ENCODE measurements at places on chromosomes 2 and 18.

DNA sequence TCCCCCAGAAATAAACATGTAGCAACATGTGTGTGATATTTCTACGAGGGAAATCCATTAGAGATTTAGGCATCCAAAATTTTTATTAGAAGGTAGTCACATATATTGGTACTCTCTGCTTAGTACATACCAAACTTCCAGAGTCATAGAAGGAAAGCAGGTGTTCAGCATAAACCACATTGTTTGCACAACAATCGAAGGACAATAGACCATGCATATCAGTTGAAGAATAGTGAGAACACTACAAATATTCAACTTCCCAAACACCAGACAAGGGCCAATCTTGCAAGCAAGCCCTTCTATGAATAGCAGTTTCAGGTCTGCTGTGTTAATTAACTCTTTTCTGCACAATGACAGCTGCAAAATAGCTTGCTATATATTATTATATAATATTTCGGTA lies 702.2 kb downstream of the ERBB4 start:
- DNase-seq: no peak

GRCh38 chr2:204357286-204357685 lies 188.0 kb upstream of the PARD3B start:
- no peak for DNase-seq

GRCh38 chr2:65491381-65491905 lies 59.0 kb upstream of the SPRED2 start:
- DNase-seq: peak; percentile 23

DNA sequence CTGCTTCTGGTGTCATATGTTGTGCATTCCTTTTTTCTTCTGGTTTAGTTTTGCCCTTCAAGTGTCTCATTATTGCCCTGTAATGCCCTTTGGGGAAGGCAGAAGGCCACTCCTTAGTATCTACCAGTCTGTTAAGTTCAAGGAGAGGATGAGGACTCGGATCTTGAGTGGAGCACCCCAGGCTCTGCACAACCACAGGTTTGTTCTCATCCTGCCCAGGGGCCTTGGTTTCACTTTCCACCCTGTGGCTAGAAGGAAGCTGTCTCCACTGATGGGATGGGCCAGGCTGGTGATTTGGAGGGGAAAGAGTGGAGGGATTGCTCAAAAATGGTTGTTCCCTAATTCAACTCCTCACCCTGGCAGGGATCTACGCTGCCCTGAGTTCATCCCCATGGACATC lies 30.2 kb upstream of the RAB11FIP5 start:
- DNase-seq: no peak

- no peak for DNase-seq
Observed at GRCh38 chr2:45598545-45598944, 12.5 kb downstream of the SRBD1 start.

GRCh38 chr2:51304311-51304710 lies 272.4 kb upstream of the NRXN1 start:
- DNase-seq: no peak

DNA sequence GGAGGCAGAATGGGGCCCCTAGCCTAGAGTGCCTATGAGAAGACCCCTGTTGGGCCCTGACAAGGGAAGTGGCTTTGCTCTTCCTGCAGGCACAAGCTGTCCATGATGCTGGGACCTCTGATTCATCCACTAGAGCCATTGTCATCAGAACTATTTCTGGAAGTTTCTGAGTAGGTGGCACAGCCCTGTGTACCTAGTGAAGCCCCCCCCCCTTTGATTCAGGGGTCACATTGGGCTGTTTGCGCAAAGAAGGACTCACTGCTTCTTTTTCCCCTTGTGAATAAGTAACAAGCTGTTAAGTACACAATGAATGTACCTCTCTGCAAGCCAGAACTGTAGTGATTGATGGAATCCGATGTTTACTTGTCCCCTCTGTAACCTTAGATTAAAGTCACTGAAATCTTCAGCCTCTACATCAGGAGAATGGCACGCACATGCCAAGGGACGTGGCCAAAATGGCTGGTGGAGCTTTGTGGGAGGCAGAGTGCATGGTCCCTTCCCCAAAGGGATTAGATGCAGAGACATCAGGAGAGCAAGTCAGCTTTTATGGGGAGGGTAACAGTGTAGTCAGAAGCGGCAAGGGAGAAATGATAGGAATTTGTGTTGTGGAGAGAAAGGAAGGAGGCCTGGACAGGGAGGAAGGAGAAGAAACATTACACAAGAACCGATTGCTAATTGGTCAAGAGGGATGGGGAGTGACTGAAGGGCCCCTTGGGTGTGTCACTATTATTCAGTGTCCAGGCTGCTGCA lies 267.6 kb upstream of the RAB12 start:
- DNase-seq: peak; percentile 57

DNA sequence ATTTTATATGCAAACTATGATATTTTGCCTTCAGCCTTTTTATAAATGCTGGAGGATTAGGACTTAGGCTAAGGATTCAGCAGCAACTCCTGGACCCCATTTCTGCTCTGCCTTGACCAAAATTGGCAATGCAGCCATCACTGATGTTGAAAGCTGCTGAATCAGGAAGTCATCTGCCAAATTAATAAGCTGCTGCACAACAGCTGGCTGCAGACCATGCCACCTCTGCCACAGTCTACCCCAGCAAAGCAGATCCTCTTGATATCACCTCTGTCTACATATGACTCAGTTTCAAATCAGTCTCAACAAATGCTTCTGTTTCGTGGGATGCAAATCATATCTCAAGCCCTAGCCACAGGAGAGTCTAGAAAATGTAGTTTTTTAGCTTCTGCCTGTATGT lies 7.1 kb upstream of the SOS1 start:
- DNase-seq: no peak

DNA sequence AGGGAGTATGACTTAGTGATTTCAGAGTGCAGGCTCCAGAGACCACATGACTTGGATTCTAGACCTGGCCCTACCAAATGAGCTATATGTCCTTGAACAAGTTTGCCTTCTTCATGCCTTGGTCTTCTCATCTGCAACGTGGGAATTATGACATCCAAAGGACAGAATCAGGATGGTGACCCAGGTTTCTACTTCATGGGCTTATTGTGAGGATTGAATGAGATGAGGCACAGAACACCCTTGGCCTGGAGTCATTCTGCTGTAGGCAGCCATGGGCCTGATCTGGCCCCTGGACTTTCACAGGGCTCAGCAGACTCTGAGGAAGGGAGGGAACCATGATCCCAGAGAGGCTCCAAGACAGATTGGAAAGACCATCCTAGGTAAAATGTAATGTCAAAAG lies 85.6 kb upstream of the HAAO start:
- no peak for DNase-seq

DNA sequence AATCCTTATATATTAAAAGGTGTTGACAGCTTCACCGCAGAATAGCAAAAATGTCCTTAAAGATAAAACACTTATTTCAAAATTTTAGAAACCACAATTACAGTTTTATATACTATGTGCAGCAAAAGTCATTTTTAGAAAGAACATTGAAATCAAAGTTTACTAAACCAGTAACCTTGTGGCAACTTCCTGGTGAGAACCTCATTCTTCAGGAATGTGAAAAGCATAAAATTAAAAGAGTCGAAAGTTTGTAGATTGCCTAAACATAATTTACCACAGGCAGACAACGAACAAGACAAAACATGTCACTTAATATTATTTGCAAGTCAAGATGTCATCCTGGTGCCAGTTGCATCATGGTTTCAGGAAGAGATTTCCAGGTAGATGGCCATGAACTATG lies 108.3 kb upstream of the NRP2 start:
- DNase-seq: peak; percentile 35

DNA sequence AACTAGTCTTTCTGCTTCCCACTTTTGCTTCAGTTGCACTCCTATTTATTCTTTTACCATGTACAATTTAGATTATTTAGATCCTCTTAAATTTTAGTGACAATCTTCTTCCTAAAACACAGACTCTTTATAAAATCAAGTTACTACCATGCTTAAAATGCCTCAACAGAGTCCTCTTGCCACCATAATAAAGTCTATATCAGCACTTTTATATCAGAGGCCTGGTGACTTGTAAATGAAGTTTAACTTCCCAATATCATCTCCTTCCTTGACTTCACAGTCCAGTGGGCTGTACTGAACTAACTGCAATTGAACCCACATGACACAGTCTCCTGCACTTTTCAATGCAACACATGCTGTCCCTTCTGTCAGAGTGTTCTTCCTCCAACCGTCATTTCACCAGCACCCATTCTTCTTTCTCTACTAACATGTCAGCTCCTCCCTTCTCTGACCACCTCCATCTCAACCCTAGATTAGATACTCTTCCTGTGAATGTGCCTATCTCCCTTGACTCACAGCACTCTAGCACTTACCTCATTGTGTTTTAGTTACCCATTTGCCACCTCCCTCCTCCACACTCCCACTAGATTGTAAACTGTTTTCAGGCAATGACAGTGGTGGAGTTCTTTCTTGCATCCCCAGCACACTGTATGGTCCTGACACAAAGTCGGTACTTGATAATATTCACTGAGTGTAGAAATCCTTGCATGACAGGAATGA lies 414.9 kb downstream of the SATB2 start:
- DNase-seq: no peak

DNA sequence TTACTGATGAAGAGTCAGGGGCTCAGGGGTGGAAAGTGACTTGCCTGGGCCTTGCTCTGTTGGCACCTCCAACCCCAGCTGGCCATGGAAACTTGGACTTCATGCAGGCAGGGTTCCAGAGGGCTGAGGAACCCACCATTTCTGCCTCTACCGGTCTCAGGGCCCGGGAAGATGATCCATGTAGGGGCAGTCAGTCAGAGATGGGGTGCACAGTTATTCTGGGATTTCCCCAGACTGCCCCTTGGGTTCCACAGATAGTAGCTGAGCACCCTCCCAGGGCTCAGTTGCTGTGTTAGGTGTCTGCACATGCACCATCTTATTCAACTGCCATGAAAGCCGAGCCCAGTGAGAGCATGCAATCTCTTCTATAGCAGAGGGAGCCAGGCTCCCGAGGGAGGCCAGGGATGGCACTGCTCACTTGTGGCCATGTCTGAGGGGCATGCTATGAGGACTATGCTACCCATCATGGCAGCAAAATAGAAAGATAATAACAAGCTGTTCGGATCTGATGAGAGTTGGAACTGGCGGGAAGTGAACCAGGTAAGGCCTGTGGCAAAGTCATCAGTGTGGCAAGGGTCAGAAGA lies 37.3 kb downstream of the RHOB start:
- no peak for DNase-seq

GRCh38 chr2:3009005-3009404 lies 368.6 kb downstream of the EIPR1 start:
- DNase-seq: no peak

DNA sequence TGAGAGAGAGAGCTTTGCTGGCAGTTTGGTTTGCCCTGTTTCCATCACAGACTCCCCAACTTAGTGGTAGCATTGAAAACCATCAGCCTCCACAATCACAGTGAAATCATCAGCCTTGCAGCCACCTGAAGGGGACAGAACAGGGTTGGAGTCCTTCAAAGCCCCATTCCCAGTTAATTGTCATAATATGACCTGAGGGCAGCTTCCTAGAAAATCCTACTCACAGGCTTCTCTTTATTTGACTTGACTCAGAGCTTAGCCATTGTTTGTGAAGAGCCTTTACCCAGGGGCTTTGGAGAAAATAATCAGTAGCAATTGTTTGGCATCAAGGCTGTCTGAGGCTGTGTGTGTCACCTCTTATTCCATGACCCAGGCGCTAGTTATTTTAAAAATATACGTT lies 308.7 kb downstream of the CBLN2 start:
- DNase-seq: no peak

GRCh38 chr2:26633351-26633945 lies 7.7 kb downstream of the CIB4 start:
- DNase-seq: no peak

- peak; percentile 63 for DNase-seq
Observed at GRCh38 chr2:188811522-188811921, 162.7 kb upstream of the COL3A1 start.

- no peak for DNase-seq
Observed at GRCh38 chr2:227082286-227082685, 81.7 kb downstream of the COL4A4 start.

DNA sequence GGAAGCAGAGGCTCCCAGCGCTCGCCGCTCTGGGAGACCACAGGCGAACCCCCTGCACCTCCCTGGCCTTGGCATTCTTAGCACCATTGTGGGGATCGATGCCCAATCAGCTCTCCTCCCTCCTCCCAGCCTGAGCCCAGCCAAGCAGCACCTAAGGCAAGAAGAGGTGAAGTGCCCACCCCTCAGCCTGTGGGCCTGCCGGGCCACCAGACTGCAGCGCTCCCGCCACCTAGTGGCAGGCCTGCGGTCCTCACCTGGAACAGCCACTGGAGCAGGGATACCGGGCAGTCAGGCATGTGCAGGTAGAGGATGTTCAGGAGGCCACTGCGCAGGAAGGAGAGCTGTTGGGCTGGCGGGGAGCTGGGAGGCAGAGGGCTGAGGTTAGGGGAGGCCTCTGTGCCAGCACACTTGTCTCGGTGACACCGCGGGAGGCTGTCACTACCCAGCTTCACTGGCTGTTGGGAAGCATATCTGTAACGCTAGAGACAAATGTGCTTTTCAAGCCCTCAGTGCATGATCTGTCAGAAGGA lies 35.2 kb downstream of the FAM178B start:
- DNase-seq: peak; percentile 32
